ENCODE measurements at places on chromosomes 12 and 14.

DNA sequence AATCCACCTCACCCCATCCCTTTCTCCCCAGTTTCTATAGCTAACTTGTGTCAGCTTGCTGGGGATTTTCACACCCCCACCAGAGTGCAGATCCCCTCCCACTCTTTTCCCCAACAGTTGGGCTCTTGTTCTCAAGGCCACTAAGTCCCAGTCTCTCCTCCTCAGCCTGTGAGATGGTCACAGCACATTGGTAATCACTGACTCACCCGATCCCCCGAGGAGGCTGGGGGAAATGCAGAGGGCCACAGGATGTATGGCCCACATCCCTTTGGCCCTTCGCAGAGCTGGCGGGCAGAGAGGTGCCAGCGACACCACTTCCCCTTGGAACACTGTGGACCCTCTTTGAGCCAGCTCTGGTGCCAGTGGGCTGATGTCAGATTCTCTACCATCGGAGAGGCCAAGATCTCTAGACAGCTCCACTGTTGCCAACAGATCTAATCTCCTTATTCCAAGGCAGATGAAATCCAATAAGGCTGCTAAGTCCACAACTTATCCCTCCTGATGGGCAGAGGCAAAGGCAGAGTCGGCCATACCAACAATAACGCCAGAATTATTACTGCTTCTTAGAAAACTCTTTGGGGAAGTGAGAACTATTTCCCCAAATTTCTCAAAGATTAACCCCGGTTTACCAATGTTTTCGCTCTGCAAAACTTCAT lies 1.6 kb downstream of the FMNL3 start:
- DNase-seq: no peak

GRCh38 chr12:7146906-7147305 lies 16.7 kb downstream of the CLSTN3 start:
- DNase-seq: no peak

DNA sequence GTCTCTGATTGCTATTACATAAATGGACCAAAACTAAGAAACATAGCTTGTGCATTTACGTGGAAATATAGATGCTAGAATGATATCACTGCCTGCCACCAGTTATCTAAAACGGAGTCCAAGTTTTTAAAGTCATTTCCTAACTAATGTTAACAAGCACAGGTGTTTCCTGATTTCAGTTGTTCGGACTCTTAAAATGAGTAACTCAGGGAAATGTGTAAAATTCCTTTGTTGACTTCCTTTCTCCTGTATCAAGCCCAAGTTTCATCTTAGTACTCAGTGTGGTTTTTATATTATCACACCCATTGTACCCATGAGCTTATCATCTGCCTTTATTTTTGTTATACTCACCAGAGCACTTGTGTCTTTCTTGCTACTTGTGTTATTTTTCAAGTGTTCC lies 13.2 kb upstream of the PRKCH start:
- DNase-seq: no peak

DNA sequence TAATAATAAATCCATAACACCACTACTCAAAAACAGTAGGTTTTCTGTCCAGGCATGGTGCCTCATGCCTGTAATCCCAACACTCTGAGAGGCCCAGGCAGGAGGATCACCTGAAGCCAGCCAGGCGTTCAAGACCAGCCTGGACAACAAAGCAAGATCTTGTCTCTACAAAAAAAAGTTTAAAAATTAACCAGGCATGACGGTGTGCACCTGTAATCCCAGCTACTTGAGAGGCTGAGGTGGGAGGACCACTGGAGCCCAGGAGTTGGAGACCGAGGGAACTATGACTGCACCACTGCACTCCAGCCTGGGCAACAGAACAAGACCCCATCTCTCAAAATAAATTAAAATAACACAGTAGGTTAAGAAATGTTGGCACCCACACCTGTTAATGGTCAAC lies 44.5 kb upstream of the AP4S1 start:
- no peak for DNase-seq
